ENCODE measurements at places on chromosomes 12 and 14.

DNA sequence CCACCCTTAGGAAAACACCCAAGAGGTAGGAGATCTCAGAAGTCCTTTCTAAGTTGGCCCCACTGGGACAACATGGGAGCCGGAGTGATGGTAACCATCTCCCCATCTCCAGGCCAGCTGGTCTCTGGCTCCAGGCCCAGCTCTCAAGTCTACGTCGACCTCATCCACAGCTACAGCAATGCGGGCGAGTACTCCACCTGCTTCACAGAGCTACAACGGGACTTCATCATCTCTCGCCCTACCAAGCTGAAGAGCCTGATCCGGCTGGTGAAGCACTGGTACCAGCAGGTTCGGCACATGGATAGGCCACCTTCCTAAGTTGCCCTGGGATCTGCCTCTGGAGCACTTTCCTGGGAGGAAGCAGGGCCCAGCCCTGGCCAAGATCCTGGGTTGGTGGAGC is 11.0 kb upstream of the OAS2 start:
- DNase-seq = no peak

- DNase-seq = no peak
These were observed 63.9 kb upstream of the PTGR2 start for GRCh38 chr14:73787486-73788316.

GRCh38 chr14:37254411-37254947 is 56.7 kb downstream of the MIPOL1 start:
- no peak for DNase-seq

GRCh38 chr12:46150735-46151134 is 118.1 kb downstream of the SLC38A1 start:
- no peak for DNase-seq

- no peak for DNase-seq
These were observed 114.0 kb downstream of the MSRB3 start for GRCh38 chr12:65392491-65392890.

- peak; percentile 55 for DNase-seq
These were observed 1098.7 kb downstream of the BCL11B start for GRCh38 chr14:98173305-98173704.

DNA sequence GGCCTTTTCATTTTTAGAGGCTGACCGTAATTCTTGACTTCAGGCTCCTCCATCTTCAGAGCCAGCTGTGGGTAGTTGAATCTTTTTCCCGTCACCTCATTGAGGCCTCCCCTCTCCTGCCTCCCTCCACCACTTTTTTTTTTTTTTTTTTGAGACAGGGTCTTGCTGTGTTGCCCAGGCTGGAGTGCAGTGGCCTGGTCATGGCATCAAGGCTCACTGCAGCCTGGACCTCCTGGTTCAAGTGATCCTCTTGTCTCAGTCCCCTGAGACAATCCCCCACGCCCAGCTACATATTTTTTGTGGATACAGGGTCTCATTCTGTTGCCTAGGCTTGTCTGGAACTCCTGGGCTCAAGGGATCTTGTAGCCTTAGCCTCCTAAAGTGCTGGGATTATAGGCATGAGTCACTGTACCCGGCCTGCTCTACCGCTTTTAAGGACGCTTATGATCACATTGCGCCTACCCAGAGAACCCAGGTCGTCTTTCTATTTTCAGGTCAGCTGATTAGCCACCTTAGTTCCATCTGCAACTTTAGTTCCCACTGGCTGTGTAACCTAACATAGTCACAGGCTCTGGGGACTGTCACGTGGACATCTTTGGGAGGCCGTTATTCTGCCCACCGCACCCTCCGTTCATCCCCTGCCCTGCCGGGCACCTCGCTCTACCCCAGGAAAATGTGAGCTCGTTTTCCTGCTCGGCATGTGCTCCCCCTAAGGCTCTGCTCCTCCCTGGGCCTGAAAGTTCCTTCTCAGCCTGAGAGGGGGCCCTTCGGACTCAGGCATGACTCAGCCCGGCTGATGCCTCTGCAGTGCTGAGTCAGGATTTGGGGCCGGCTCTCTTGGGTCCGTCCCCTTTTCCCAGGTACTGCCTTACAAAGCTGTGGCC is 13.4 kb downstream of the TNFAIP2 start:
- no peak for DNase-seq

DNA sequence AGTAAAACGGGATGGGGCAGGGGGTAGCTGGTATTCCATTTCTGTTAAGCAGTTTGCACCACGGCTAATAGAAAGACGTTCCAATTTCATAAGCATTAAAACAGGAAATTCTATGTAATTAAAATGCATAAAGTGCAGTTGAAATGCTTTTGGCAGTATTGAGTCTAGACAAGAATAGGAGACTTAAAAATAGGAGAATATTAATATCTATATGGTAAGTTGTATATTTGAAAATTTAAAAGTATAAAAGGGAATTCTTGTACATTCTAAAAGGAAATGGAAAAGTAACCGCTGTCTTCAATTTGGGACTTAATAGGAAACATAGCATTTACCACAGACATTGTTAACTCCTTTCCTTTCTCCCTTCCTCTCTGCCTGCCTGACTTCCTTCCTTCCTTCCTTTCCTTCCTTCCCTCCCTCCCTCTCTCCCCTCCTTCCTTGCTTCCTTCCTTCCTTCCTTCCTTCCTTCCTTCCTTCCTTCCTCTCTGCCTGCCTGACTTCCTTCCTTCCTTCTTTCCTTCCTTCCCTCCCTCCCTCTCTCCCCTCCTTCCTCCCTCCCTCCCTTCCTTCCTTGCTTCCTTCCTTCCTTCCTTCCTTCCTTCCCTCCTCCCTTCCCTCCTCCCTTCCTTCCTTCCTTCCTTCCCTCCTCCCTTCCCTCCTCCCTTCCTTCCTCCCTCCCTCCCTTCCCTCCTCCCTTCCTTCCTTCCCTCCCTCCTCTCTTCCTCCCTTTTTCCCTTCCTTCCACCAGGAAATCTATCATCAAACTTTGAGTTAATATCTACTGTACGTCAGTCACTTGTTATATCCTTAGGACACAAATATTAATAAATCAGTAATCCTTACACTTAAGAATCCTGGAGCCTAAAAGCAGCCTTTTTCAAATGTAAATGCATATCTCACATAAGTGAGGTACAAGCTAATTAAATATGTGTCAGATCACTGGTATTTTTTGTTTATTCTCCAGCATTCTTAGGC is 1049.3 kb downstream of the GALC start:
- no peak for DNase-seq

- no peak for DNase-seq
These were observed 283.4 kb downstream of the C12orf75 start for GRCh38 chr12:105613887-105614286.

- DNase-seq = no peak
These were observed 29.3 kb downstream of the PRKCH start for GRCh38 chr14:61350427-61351270.

DNA sequence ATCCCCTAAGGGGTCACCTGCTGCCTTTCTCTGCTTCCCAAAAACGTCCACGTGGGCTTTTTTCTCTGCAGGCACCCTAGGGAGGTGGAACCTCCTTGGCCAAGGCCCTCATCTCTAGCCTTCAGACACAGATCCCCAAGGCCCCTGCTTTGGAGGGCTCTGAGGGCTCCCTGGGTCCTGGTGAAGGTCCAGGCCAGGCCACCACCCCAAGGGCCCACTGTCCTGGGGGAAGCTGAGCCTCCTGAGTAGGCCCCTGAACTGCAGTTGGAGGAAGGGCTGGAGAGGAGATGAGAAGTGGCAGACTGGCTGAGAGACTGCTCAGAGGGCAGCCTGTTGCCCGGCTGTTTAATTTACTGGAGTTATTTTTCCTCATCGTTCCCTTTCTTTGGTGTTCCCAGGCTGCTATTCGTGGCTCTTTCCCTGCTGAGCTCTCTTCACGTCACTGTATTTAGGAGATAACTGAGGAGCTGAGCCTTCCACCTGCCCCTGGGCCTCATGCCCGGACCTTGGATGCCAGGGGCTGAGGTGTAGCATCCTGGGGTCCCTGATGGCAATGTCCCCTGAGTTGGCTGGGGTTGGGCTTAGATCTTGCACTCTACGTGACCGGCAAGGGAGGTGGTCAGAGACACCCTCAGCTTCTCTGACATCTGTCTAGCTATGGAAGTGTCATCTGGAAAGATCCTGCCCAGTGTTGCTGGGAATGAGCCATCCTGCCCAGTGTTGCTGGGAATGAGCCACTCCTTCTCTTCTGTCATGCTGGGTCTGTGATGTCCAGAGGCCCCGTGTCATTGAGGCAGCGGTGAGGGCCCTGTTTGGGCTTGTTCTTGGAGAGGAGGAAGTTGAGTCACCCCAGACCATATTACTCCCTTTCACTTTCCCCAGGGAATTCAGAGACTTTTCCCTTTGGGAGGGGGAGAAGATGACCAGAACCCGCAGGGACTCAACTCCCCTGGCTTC is 139.8 kb downstream of the TSPAN9 start:
- DNase-seq = no peak

DNA sequence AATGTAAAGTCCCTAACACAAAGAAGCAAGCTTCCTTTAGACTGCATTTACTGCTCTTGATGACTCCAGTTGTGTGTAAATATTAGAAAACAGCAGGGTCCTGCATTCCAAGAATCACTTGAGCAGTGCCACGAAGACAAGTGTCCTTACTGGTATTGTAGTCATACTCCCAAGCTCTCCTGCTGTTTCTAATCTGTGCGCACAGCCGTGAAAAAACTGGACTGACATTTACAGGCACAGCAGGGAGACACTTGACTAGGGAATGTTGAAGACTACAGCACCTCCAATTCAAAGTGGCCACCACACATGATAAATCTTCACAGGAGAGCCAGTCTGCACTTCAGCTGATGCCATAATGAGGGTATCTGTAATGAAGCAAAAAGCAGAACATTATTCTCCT is 91.4 kb downstream of the VRK1 start:
- no peak for DNase-seq

GRCh38 chr14:54754623-54755386 is 147.8 kb downstream of the GCH1 start:
- no peak for DNase-seq

GRCh38 chr14:94364037-94364436 is 24.4 kb downstream of the SERPINA1 start:
- DNase-seq = no peak

DNA sequence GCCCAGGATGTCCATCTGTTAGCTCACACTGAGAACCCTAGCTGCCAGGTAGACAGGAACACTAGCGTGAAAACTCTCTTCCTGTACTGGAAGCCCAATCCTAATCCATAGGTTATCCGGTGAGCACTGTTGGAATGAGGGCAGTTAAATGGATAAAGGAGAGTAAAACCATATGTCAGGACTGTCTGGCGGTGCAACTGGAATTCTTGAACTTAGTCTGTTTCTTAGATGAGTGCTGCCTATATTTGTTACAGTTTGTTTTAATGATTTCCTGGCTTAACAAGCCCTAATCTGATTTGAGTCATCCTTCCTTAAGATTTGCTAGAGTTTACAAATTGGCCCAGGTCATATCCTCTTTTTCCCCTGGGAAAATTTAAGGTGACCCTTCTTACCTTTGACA is 104.7 kb downstream of the ANO4 start:
- DNase-seq = no peak

GRCh38 chr12:67154901-67155300 is 114.3 kb upstream of the CAND1 start:
- no peak for DNase-seq

- DNase-seq = no peak
These were observed 108.0 kb upstream of the TMTC2 start for GRCh38 chr12:82578725-82579124.

- DNase-seq = no peak
These were observed 19.5 kb downstream of the COX16 start for GRCh38 chr14:70340002-70340401.

DNA sequence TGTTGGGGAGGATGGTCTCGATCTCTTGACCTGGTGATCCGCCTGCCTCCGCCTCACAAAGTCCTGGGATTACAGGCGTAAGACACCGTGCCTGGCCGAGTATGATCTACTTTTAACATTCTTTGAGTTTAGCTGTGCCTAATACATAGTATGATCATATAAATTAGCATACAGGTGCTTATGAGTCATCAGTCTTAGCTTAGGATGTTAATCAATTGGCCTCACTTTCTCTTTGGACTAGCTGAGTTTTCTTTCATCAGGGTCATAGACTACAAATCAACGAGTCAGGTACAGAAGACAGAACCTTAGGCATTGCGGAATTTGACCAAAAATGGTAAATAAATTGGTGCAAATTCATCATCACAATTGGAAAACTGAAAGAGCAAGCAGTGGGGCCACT is 2.2 kb downstream of the SLC25A21 start:
- DNase-seq = no peak

DNA sequence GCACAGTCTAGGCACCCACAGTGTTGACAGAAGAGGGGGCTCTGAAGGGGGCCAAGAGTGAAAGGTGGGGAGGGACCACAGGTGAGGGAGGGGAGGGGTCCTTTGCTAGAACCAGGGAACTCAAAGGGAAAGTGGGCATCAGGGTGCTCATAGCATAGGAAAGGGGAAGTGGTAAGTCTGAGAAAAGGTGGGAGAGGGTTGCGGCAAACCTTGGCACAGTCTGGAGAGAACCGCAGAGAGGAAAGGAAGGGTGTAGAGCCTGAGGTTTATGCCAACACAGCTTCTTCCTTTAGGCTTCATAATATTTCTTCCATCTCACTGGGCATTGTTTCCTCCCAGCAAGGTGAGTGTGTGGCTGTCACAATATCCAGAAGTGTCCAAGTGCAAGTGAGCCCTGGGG is 11.5 kb upstream of the PLEK2 start:
- DNase-seq = no peak

GRCh38 chr14:21668377-21668776 is 5.2 kb downstream of the OR4E1 start:
- no peak for DNase-seq

- no peak for DNase-seq
These were observed 170.7 kb downstream of the NOVA1 start for GRCh38 chr14:26427097-26427496.

- no peak for DNase-seq
These were observed 24.7 kb downstream of the CCDC85C start for GRCh38 chr14:99579120-99579836.

GRCh38 chr12:112261559-112261958 is 120.7 kb downstream of the HECTD4 start:
- DNase-seq = no peak

DNA sequence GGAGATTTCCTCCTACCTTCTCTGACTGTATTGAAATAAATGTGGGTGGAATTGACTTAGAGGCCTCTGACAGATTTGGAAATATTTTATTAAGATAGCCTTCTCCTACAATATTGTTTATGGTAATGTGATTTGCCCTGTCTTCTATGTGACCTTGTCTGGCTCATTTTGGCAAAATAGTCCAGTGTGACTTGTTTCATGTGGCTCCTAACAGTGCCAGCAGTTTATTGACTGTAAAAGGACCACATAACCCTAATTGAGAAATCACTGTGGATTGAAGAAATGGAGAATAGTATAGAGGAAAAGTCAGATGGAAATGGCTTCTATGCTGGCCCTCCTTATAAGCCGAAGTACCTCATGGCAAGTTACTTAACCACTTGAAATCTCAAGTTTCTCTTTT is 170.9 kb upstream of the PTPRQ start:
- DNase-seq = no peak

GRCh38 chr14:73663548-73664212 is 18.9 kb downstream of the DNAL1 start:
- DNase-seq = no peak

GRCh38 chr14:94237983-94238382 is 55.1 kb downstream of the SERPINA10 start:
- no peak for DNase-seq

DNA sequence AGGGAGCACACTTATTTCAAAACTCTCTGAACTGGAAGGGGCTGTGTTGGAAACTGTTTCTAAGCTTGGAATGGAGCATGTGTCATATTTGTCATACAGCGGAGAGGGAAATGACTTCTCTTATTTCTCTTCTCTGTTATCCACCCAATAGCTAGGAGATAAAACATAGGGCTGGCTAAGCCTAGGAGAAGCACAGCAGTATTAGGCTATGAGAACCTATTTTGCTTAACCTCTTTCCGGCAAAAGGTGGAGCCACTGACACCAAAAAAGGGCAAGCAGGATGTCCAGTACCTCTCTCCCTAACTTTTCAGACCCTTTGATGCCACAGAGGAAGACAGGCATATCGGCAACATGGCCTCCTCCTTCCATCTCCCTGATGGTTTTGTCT is 148.3 kb downstream of the CRADD start:
- DNase-seq = no peak
